ENCODE measurements at places on chromosomes 5 and 9.

DNA sequence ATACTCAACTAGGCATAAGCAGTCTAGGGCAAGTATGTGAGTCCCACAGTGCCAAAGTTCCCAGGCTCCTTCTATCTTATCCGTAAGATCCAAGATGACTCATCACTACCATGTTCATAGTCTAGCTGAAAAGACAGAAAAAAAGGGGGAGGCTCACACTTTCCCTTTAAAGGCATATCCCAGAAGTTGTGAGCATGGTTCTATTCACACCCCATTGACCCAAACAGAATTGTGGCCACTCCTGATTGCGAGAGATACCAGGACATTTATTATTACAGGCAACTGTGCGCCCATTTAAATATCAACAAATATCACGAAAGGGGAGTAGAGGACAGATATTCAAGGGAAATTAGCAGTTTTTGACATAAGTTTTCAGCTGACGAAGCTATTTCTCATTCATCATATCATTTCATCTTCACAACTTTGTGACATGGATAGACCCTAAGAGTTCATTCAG lies 8.1 kb upstream of the PFDN1 start:
- DNase-seq = no peak

DNA sequence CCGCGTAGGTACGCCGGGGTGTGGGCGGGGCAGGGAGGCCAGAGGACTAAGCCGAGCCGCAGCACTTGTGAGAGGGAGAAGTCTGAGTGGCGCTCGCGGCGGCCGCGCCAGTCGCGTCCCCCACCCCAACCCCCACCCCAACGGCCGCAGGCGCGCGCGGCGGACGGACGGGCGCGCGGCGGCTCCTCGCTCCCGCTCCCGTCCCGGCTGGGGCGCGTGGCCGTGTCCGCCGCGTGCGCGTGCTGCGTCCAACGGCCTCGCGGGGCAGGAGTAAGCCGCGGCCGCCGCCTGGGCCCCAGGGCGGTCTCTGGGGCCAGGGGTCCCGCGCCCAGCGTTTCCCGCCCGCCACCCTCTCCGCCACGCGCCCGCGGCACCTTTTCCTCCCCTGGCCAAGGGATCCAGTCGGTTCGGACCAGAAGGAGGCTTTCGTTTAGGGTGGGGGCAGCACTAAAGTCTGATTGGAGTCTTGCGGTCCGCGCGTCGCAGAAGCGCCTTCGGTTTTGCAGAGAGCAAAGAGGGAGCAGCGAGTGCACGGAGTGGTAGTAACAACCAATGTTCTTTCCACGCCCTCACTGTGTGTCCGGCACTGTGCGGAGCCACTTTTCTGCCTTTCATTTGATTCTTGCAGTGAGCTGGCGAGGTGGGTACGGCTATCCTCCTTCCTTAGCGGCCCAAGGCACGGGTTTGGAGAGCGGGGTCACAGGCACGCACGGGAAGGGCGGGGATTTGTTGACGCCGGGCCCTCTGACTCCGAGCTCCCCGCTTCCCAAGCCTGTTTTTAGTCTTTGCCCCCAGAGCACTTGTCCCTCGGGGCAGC lies 483 bp downstream of the G3BP1 start:
- DNase-seq = peak; percentile 49

DNA sequence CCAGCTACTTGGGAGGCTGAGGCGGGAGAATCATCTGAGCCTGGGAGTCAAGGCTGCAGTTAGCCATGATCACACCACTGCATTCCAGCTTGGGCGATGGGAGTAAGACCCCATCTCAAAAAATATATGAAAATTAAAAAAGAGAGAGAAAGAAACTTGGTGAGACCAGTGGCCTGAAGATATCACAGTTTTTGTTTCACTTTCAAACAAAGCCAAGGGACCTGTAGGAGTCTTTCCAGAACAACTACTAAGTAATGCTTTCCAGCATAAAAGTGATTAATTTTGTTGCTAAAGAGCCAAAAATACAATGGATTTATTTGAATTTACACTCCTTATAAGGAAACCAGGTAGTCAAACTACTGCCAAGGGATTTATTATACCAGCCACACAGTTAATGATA lies 23.5 kb downstream of the GKAP1 start:
- DNase-seq = no peak

- no peak for DNase-seq
These were observed 17.2 kb downstream of the PAM start for GRCh38 chr5:102772273-102772672.

DNA sequence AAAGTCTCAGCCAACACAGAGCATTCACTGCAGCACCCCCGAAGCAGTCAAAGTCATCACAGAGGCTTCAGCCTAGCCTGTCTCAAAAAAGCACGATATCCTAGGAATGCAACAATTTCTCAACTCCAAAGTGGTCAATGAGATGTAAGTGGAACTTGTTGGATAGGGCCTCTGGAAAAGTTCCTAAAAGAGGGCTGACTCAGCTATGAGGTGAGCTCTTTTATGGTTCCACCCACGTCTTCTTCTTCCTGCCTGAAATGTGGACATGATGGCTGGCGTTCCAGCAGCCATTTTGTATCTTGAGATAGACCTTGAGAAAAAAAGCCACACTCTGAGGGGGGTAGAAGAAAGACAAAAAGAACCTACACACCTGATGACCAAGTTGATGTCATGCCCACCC lies 32.5 kb upstream of the TRIO start:
- no peak for DNase-seq

- no peak for DNase-seq
These were observed 31.7 kb downstream of the MRPL22 start for GRCh38 chr5:154972476-154973080.

GRCh38 chr9:114607671-114608524 lies 3.2 kb upstream of the TMEM268 start:
- DNase-seq = no peak

- DNase-seq = no peak
These were observed 2.9 kb downstream of the P4HA2 start for GRCh38 chr5:132224716-132225115.

GRCh38 chr5:132465059-132465707 lies 25.4 kb downstream of the IRF1 start:
- no peak for DNase-seq

DNA sequence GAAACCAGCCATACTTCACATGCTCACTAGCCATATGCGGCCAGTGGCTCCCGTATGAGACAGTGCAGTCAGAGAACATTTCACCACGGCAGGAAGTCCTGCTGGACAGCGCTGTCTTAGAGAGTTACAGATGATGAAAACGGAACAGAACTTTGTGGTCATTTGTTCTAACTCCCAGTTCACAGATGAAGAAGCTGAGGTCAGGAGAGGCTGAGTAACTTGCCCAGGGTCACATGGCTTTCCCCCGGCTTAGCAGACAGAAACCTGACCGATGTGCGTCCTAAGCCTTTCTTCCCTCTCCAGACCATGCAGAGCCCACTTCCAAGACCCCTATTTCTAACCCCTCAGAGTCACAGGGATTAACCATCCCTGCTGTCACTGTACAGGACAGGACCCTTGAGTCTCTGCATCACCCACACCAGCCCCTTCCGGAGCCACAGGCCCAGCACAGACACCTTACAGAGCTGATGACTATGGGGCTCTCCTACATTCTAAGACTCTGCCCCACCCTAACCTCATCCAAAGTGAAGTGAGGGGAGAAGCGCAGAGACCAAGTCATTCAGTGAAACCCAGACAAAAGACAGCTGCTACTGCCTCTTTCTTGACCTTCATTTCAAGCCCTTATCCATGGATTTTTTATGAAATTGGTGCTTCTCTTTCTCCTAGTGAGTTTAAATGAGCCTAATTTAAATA lies 86.9 kb downstream of the PTPN3 start:
- no peak for DNase-seq

DNA sequence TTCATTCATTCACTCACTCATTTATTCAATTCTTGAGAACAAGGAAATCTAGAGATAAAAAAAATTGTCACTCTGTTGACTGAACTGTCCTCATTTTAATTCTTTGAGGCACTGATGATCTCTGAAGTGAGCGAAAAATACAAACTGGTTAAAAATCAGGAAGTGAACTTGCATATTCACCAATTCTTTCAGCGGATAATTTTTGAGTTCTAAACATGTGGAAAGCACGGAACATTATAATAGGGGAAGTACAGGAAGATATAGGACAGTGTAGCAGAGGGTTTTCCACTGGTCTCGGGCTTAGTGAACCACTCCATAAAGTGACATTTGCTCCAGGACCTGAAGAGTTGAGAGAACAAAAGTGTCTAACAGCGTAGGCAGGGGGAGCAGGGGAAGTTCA lies 169.5 kb downstream of the TLR4 start:
- no peak for DNase-seq

DNA sequence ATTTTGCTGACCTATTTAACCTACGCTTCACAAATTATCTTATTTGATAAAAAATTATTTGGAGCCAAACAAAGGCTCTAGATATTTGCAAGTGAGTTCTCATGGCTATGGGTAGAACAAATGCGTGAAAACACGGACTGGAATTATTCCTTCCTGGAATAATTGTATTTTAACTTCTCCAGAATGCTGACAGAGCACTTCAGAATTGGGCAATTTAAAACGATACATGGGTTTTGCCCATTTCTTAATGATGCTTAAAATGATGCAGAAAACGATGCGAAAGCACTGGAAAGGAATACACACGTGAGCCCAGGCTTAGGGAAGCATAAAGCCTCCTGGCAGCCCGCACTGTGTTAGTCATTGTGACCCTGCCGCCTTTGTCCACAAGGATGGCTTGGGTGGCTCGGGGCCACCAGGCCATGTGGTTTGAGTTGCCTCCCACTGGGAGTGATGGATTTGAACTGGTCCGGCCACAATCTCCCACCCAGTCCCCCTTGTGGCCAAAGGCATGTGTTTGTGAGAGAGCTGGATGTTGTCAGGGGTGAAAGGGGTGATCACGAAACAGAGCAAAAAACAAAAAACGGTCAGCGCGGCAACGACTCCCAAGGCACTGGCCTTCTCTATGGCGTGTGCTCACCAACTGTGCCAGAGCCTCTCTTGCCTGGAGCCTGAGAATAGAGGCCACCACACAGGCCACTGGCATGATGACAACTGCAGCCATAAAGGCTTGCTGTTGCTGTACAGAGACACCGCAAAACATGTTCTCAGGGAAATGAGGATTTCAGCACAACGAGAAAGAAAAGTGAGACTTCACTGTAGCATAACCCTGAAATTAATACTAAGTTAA lies 234.2 kb upstream of the ADAMTS16 start:
- no peak for DNase-seq

GRCh38 chr9:103991698-103992097 lies 102.4 kb upstream of the SMC2 start:
- no peak for DNase-seq
